ENCODE measurements at places on chromosomes 4 and X. TPM values are rescaled to one million over a fixed set of nuclear protein-coding genes. Genes with fewer than 3 reads are reported as not detected.

GRCh38 chr4:157912212-157912611, 260.6 kb downstream of the GASK1B start:
- DNase-seq, result no peak

The GAGE13 gene
- total RNA-seq, result not detected

GRCh38 chr4:151021637-151022334, 6.7 kb upstream of the LRBA start:
- no peak for DNase-seq

- peak; percentile 73 for DNase-seq
These were observed 21.5 kb upstream of the CLDN24 start for GRCh38 chr4:183343730-183344129.

The CDS1 gene
- total RNA-seq, result 0.65 TPM

GRCh38 chr4:40316782-40317635, 18.1 kb upstream of the CHRNA9 start:
- no peak for DNase-seq

DNA sequence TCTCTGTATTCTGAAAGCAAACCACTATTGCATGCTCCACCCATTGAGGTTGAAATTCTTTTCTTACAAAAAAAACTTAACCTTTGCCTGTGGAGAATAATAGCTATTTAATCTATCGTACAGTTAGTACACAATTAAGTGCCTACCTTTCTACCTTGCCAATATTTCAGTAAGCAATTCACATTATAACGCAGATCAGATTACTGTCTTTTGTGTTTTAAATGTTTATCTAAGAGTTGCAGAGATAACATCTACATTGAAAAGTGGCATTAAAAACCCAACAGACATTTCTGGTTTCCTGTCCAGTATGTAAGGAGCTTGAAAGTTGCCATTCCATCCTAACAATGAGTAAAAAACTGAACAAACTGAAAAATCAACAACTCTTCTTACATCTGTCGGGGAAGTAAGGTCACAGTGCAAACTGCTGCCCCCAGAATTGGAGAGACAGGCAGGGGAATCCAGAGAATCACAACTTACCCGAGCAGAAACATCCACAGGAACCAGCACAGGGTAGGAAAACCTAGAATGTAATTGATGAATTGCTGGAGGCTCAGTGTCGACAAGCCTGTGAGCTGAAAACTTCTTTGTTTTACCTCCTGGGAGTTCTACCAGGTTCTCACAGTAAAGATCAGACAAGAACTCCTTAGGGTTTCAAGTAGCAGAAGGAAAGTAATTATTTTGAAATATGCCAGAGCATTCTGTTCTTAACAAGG, 27.3 kb upstream of the ACSL4 start:
- no peak for DNase-seq

The GRIA3 gene
- total RNA-seq, result 15.2 TPM
